Fibroblast of lung (primary cell): ENCODE measurements at places on chromosomes 1 and 21. TPM values are rescaled to one million over a fixed set of nuclear protein-coding genes. Genes with fewer than 3 reads are reported as not detected.
A peak's percentile ranks its signal among the peaks of the same experiment; 100 is the strongest.

DNA sequence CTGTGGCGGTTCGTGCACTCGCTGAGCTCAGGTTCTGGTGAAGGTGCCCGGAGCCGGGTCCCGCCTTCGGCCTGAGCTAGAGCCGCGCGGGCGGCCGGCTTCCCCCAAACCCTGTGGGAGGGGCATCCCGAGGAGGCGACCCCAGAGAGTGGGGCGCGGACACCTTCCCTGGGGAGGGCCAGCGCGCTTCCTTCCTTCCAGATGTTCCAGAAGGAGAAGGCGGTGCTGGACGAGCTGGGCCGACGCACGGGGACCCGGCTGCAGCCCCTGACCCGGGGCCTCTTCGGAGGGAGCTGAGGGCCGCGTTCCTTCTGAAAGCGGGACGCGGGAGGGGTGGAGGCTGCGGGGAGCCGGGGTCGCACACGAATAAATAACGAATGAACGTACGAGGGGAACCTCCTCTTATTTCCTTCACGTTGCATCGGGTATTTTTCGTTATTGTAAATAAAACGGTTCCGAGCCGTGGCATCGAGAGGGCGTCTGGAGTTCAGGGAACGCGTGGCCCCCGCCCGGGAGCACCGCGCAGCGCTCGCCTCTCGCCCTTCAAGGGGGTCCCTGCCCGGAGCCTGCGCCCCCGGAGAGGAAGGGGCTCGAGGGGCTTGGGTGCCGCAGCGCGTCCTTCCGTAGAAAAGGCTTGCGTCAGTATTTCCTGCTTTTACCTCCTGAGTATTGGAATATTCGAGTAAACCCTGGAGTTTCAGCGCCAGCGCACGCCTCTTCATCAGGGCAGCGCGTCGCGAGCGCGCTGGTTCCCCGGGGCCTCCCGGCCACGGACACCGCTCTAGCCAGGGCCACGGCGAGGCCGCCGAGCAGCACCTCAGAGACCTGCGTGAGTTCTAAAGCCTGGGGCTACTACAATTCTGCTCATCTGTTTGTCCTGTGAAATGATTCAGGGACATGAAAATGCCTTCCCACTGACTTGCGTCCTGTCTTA lies 11.5 kb downstream of the YBEY start:
- DNase-seq = peak; percentile 33

GRCh38 chr1:65316233-65316632 lies 6.9 kb downstream of the DNAJC6 start:
- no peak for DNase-seq

GRCh38 chr1:198064181-198064580 lies 92.6 kb upstream of the NEK7 start:
- no peak for DNase-seq

- no peak for DNase-seq
Observed at GRCh38 chr1:200819726-200820125, 53.1 kb upstream of the GPR25 start.

GRCh38 chr1:243726806-243727502 lies 123.1 kb downstream of the AKT3 start:
- DNase-seq = no peak

The EPHA2 gene
- 9.8 and 22.6 TPM in 2 replicates for polyA plus RNA-seq

DNA sequence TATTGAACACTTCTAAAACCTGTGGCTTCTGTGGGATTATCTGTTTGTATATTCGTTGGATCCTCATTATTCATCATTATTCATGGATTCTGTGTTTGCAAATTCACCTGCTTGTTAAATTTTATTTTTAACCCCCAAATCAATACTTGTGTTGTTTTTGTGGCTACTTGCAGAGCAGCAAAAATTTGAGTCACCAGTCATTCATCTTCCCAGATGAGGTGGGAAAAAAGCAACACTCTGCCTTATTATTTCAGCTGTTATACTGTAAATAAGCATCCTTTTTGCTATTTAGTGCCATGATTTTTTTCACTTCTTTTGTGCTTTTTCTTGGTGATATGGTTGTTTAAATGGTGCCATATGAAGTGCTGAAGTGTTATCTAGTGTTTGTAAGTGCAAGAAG lies 56.7 kb downstream of the RASAL2 start:
- DNase-seq = peak; percentile 64

- peak; percentile 29 for DNase-seq
Observed at GRCh38 chr1:91684481-91685196, 184.0 kb downstream of the CDC7 start.

DNA sequence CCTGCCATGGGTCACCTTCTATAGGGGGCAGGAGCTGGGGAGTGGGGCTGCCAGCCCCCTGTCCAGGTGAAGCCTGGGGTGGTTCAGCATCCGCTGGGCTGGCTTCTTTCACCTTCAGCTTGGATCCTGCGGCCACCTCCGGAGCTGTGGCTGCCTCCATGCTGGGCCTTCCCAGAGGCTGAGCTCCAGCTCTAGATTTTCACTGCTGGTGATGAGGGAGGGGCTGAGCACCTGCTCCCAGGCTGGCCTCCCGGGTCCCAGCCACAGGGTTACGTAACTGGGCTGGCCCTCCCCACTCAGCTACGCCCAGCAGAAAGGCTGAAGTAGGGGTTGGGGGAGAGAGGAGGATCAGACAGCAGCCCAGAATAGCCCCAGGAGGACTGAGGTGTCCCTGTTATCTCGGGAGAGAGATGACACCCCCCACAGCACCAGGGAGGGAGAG lies at the start of gene MYBPHL:
Gene MYBPHL, minus strand, starts transcription at position 180 of the 442 bp plus-strand sequence. Its CDS starts 20 bp downstream, at position 160.
- DNase-seq = no peak

DNA sequence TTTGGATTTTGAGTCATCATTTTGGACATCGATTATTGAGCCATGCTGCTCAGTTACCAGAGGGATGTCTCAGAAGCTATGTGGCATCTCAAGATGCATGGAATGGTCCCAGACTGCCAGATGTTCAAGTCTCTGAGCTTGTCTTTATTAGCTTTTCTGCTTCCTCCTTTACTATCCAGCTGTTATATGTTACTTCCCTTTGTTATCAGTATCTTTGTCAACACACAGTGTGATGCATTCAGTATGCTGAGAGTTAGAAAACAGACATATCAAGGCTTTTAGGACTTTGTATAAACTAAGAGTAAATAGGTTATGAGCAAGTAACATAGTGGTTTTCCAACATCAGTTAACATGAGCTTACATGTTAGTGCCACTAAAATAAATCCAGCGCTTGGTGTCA lies 474.5 kb downstream of the DSCAM start:
- DNase-seq = no peak

The C8A gene
- not detected in 2 replicates for polyA plus RNA-seq

DNA sequence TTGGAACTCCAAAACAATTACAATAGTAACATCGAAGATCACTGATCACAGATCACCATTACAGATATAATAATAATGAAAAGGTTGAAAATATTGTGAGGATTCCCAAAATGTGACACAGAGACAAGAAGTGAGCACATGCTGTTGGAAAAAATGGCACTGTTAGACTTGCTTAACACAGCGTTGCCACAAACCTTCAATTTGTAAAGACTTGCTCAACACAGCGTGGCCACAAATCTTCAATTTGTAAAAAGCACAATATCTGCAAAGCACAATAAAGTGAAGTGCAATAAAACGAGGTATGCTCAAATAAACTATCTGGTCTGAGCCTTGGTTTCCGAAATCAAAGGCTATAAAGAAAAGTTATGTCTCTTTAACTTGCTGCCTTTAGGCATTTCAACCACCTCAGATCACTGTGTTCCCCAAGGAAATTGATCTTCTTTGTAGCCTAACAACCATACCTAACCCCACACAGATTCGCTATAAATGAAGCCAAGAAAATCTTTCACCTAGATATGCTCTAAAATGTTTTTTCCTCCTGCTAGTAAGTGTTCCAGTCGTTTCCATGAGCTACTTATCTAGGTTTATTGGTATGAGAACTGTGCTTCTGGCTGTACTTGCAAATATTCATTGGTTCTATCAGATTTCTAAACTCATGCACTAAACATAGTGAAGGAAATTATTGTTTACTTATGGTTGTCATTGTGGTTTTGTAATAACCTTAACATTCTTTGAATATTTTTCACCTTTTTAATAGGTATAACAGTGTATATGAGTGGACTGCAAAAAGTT lies 13.1 kb upstream of the LPGAT1 start:
- DNase-seq = no peak

- DNase-seq = no peak
Observed at GRCh38 chr1:154456631-154457030, 45.4 kb upstream of the TDRD10 start.

DNA sequence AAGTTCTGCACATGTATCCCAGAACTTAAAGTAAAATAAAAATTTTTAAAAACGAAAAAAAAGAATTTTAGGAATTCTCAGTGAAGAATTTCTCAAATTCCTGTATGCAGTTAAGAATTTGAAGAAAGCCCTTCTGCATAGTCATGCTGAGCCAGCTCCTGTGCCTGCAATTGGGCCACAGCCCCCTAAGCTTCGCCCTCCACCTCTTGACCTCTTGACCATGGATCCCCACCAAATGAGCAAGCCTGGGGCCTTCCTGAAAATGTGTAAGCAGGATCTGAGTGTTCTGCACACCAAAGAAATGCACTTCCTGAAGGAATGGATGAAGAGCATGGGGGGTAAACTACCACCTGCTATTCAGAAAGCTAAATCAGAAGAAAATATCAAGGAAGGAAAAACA lies 52.0 kb downstream of the NBPF6 start:
- no peak for DNase-seq

GRCh38 chr1:226937940-226938725 lies 2.0 kb upstream of the COQ8A start:
- DNase-seq = no peak

The CDA gene
- 3.0 and 4.2 TPM in 2 replicates for polyA plus RNA-seq

- no peak for DNase-seq
Observed at GRCh38 chr1:245019910-245020486, 134.8 kb upstream of the KIF26B start.

GRCh38 chr1:169999331-169999741 lies 75.2 kb downstream of the KIFAP3 start:
- peak; percentile 96 for DNase-seq

DNA sequence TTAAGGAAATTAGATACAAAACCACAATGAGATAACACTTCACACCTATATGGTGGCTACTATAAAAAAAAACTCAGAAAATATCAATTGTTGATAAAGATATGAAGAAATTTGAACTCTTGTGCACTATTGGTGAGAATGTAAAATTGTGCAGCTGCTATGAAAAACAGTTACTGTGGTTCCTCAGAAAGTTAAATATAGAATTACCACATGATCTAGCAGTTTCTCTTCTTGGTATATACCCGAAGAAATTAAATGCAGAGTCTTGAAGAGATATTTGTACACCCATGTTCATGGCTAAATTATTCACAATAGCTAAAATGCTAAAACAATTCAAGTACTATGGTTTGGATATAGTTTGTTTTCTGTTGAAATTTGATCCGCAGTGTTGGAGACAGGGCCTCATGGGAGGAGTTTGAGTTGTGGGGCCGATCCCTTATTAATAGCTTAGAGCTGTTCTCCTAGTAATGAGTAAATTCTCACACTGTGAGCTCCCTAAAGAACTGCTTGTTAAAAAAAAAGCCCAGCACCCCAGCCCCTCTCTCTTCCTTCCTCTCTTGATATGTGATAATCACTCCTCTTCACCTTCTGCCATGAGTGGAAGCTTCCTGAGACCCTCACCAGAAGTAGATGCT lies 1412.1 kb downstream of the PLA2G4A start:
- no peak for DNase-seq

DNA sequence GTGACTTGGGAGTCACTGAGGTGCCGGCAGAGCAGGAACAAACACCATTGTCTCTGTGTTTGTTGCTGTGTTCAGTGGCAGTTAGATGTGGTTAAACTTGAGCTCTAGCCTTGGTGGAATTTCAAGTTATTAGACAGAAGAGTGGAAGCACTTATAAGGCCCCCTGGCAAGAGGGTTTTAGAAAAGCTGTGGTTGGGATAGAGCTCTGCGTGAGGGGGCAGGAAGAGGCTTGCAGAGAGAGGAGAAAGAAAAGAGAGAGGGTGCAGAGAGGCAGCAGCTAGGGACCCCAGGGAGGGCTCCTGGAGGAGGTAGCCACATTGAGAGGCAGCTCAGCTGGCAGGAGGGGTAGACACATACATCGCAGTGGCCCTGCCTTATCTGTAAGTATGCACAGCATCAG lies 128.2 kb downstream of the GALNT2 start:
- no peak for DNase-seq

The A3GALT2 gene
- not detected in 2 replicates for polyA plus RNA-seq

DNA sequence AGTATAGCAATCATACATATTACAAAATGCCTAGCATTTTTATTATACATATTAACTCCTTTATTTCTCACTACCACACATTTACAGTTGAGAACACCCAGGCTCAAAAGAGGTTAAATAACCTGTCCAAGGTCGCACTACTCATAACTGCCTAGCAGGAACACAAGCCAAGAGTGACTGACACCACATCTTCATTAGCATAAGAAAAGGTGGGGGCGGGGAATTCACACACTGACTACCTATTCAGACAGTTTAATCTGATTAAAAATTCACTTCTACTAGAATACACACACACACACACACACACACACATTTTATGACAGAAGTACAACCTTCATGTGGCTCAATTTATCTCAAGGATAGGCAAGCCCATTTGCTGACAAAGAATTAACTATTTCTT lies 77.8 kb upstream of the CACHD1 start:
- no peak for DNase-seq

- DNase-seq = no peak
Observed at GRCh38 chr1:227185291-227185690, 133.0 kb downstream of the CDC42BPA start.

- peak; percentile 15 for DNase-seq
Observed at GRCh38 chr1:224502459-224503160, 68.0 kb upstream of the WDR26 start.

The UBQLN4 gene
- 12.5 and 26.0 TPM in 2 replicates for polyA plus RNA-seq

DNA sequence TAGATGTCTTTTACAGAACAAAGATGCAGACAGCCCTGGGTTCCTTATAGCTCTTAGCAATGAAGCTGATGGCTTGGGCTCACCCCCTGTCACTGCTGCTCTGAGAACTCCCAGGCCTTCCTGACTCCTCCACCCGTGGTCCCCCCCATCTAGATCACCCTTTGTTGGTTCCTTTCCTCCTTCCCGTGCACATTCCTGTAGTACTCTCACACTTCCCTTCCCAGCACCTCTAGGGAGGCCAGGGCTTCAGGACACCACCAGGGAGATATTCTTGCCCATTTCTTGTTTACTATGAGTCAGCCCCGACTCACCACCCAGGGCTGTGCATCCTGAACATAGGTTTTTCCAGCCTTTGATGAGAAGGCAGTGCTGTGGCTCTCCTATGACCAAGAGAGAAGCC lies 14.4 kb upstream of the NOS1AP start:
- peak; percentile 77 for DNase-seq

The TCHHL1 gene
- polyA plus RNA-seq = not detected in 2 replicates

The PRKCZ gene
- 1.3 and 1.6 TPM in 2 replicates for polyA plus RNA-seq

The TCHH gene
- not detected in 2 replicates for polyA plus RNA-seq

The KLHL12 gene
- polyA plus RNA-seq = 39.4 and 46.3 TPM in 2 replicates

DNA sequence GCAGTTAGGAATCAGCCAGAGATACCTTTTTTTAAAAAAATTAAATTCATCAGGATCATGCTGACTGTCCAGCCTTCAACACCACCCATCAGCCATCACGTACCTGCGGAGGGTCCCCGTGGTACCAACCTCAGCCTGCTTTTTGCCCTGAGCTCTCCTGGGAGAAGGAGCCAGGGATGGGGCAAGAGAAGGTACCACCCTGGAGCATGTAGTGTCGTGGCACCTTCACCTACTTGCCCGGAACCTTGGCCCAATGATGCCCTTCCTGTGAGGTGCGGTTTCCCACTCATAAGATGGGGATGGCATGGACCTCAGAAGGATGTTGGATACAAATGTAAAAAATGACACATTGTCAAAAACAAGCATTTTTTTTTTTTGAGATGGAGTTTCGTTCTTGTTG lies 88.4 kb upstream of the C1orf174 start:
- DNase-seq = no peak

The LRRC3 gene
- polyA plus RNA-seq = 0.43 and 0.52 TPM in 2 replicates
